ENCODE measurements at places on chromosomes 3 and 15.

- no peak for DNase-seq
These were observed 212.2 kb downstream of the FOXP1 start for GRCh38 chr3:71371282-71371681.

GRCh38 chr3:52509753-52510328, 14.7 kb downstream of the STAB1 start:
- no peak for DNase-seq

DNA sequence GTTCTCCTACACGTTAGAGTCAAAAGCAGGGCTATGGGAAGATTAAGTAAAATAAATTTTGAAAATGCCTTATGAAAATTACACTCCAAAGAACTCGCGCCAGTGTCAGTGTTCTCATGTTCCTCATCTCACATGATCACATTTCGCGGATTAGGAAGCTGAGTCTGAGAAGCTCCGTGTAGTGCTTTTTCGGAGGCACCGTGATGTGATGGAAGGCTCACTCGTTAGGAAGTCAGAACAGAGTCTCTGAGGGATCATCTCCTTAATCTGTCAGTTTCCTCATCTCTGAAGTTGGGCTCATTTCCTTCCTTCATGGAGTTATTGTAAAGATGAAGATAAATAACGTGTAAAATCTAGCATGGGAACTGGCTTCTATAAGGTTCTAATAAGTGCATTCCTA, 3.2 kb downstream of the ADIPOQ start:
- DNase-seq = no peak

- DNase-seq = no peak
These were observed 15.9 kb upstream of the OCA2 start for GRCh38 chr15:28114721-28115622.

DNA sequence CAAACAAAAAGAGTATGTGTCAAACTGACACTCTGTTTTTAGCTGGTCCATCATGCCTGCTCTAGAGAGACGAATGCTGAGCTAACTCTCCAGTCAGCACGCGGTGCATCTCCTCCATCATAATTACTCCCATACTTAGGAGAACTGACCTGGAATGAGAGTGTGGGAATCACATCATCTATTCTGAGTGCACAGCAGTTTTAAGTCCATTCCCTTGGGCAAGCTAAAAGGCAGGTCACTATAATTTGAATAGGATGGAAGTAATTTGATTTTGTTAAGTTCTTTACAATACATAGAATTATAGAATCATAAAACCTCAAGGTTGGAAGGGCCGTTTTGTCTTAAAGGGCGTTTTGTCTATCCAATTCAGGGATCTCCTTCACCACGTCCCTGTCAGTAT, 251.6 kb downstream of the XXYLT1 start:
- no peak for DNase-seq

DNA sequence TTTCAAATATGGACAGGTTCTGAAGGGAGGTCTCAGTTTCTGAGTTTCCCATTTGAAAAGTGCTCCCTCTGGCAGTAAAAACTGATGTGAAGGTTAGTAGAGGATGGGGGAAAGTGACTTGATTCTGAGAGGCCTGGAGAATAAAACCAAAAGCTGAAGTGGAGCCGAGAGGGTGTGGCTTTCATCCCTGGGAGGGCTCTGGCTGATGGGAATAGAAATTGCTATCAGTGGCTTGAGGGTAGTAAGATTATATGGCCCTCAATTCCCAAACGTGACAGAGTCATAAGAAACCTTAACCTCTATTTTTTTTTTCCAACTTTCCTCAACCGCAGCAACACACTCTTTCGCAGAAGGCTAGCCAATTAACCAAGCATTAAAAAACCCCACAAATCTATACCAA, 185.9 kb downstream of the MEIS2 start:
- DNase-seq = no peak

DNA sequence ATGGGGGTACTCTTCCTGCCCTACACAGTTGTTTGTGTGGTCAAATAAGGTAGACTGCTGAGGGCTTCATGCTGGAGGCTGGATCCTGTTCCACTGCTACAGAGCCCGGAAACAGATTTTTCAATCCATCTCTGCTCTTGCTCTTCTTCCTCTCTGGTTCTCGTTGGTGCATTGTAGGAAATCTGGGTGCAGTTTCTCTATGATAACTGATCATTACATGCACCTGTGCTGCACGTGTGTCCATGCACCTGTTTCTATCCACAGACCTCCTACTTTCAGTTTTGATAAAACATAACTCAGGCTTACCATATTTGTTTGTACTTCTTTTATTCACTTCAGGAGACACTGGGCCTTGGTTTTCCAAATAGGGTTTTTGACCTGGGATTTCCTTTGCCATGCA, 21.3 kb downstream of the MINAR1 start:
- DNase-seq = no peak

DNA sequence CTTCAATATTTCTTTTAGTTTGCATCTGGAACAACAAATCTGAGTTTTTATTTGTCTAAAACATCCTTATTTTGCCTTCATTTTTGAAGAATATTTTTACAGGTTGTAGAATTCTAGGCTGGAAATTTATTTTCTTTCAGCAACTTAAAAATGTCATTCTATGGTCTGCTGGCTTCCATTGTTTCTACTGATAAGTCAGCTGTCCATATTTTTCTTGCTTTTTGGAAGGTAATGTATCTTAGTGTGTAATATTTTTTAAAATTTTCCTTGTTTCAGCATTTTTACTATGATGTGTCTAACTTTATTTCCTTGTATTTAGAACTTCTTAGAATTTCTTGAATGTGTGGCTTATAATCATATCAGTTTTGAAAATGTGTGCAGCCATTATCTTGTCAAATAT, 37.0 kb downstream of the SEMA6D start:
- DNase-seq = no peak

DNA sequence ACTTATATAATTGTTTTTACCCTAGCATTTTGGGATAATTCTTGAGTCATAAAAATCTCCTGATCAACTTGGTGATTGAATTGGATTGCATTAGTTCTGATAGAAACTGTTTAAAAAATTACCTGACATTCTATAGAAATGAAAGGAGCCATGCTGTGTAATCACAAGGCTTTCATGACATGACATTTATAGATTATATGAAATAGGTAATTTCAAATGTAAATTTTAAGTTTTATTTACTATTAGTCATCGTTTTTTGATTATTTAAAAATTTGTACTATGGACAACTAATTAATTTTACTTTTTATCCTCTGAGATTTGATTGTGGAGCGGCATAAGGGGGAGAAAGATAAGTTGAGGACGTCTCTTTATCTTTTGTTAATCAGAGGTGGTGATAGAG, 12.3 kb upstream of the CHD2 start:
- no peak for DNase-seq

DNA sequence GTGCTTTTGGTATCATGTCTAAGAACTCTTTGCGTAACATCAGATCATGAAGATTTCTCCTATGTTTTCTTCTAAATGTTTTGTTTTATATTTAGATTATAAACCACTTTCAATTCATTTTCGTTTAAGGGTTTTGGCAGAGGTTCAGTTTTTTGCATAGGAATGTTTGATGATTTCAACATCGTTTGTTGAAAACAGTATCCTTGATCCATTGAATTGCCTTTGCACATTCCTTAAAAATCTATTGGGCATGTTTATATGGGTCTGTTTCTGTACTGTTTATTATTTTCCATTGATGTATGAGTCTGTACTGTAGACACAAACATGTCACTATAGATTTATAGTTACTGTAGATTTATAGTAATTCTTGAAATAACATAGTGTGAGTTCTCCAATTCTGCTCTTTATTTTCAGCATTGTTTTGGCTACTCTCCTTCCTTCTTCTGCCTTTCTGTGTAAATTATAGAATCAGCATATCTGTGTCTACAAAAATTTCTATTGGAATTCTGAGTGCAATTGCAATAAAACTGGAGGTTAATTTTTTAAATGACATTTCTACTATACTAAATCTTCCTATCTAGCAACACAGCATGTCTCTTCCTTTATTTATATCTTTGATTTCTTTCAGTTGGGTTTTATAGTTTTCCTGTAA, 374.0 kb downstream of the SV2B start:
- DNase-seq = no peak

- DNase-seq = no peak
These were observed 21.4 kb downstream of the IRAK2 start for GRCh38 chr3:10185804-10186762.

DNA sequence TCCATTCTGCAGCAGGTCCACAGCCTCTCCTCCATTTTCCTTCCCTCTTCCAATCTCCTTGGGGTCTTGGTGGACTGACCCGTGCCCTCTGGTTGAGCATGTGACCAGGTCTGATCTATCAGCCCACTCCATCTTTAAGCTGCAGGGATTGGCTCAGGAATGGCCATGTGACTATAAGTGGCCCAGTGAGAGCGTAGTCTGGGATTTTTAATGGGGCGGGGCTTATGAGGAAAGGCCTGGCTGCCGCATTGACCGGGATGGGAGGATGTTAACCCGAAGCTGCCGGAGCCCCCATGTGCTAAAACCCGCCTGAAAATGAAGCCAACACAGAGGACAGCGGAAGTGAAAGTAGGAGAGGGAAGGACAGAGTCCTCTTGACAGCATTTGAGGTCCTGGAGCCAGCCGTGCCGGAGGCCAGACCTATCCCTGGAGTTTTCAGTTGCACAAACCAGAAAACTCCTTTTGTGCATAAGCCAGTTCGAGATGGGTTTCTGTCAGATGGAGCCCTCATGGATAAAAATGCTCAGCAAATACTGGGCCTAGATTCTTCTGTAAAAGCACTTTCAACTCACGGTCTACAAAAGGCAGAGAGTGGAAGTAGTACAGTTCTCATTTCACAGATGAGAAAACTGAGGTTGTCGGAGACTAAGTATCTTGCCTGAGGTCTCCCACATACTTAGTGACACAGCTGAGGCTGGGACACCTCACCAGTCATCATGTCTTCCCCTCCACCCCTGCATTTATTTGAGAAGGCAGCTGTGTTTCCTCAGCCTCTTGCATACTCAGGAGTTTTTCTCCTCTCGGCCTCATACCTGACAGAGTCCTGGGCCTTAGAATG, 61.9 kb downstream of the ATP2B2 start:
- no peak for DNase-seq

DNA sequence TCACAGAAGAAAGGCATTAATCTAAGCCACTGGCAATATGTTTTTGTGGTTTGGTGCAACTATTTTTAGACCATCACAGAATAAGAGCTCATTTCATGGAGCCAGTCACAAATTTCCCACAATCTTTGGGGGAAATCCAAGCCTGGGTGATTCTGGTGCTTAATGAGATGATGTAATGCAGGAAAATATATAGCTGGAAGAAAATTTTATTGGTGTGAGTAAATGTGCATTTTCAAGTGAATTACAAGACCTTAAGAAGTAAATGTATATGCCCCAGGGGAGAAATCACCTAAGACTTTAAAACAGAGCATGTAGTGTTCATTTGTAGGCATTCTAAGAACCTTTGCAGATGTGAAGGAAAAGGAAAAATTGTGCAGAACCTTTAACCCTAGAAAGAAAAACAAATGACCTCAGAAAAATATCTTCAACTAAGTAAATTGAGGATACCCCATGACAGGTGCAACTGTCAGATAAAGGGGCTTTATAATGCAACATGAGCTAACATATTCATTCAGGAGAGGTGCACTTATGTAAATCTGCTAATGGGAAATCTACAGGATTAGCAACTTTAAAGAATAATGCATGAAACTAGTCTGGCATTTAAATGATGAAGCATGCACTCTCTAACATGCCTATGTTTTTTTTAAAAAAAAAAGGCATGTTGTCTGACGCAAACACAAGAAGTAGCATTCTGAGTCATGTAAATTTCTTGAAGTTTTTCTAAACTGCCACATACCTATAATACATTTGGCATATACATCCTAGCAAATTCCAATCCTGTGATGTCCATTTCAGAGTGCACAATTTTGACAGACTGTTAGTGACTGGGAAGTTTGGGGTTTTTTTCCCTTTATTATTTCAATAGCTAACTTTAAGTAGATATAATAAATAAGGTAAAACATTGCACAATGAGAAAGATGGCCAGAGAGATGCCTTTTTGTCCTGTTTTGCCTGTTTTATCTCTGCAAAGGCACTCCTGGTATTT, 105.1 kb downstream of the MEX3B start:
- DNase-seq = peak; percentile 83

GRCh38 chr15:42863572-42864239, 56.9 kb downstream of the TTBK2 start:
- DNase-seq = no peak

GRCh38 chr15:95410757-95411156, 919.7 kb upstream of the NR2F2 start:
- no peak for DNase-seq

GRCh38 chr3:141552440-141552991, 65.7 kb downstream of the RASA2 start:
- DNase-seq = no peak

DNA sequence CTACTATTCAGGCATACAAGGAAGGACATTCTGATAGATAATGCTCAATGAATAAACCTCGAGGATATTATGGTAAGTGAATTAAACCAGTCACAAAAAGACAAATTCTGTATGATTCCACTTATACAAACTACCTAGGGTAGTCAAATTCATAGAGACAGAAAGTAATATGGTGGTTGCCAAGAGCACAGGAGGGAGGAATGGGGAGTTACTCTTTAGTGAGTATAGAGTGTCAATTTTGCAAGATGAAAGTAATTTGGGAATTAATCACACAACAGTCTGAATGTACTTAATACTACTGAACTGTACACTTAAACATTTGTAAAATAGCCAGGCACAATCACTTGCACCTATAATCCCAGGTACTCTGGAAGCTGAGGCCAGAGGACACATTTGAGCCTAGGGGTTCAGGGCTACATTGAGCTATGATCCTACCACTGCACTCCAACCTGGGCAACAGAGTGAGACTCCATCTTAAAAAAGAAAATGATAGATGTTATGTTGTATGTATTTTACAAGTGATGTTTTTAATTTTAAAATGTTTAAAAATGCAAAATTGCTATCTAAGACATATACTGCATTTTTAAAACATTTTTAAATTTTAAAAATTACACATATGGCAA, 91.0 kb downstream of the NPAP1 start:
- DNase-seq = no peak

DNA sequence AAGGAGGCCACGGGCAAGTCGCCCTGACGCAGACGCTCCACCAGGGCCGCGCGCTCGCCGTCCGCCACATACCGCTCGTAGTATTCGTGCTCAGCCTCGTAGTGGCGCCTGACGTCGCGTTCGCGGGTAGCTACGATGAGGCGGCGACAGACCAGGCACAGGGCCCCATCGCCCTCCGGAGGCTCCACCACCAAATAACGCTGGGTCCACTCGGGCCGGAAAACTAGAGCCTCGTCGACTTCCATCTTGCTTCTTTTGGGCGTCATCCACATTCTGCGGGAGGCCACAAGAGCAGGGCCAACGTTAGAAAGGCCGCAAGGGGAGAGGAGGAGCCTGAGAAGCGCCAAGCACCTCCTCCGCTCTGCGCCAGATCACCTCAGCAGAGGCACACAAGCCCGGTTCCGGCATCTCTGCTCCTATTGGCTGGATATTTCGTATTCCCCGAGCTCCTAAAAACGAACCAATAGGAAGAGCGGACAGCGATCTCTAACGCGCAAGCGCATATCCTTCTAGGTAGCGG, at the start of gene EPM2AIP1:
EPM2AIP1 (minus strand) TSS at position 326 of the 520 bp plus-strand sequence; CDS start at position 272, 54 bp downstream.
- no peak for DNase-seq

GRCh38 chr3:38232701-38233100, 32.9 kb upstream of the SLC22A13 start:
- no peak for DNase-seq

GRCh38 chr3:163058031-163058854, 1561.6 kb downstream of the OTOL1 start:
- DNase-seq = no peak

All from HS-27A (cell line).